Stimulated activated CD4-positive, alpha-beta T cell treated with anti-CD3 and anti-CD28 coated beads, Interleukin-15, amount 100 ng/mL, for 24 hours (primary cell): ENCODE measurements at places on chromosomes 5 and 9.

DNA sequence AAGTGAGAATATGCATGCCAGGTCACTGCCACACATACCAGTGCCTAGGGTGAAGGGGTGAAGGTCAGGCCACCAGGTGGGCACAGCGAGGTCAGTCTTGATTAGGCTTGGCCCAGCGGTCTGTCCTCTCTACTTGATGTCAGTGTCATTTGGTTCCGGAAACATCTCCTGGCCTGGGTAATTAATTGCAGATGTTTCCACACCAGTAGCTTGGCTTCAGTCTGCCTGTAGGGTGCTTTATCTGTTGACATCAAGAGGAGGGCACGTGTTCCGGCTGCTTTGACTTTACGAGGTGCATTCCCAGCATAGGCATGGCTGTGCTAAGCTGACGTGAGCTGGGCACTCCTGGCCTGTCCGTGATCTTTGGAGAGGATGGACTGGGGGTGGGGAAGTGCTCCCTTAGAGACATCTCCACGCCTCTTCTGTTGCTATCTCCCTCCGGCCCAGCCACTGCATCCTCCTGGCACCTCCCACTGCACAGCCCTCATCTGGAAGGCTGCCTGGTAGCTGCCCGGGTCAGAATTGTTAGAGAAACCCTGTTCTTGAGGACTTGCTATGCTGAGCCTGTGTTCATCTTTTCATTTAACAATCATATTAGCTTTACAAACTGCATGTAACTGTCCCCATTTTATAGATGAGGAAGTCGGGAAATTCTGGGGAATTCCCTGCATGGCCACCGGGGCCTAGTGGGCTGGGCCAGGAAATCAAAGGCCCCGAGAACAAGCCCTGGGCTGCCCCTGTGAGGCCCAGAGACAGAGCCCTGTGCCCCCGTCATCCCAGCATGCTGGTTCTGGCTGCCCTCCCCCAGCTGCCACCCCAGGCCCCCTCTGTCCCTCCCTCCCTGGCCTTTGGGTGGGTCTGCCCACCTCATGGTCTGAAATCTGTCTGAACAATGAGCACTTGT is 29.1 kb downstream of the JADE2 start:
- DNase-seq, result peak; percentile 70

GRCh38 chr9:106866243-106866642 is 3.3 kb downstream of the ZNF462 start:
- no peak for DNase-seq

DNA sequence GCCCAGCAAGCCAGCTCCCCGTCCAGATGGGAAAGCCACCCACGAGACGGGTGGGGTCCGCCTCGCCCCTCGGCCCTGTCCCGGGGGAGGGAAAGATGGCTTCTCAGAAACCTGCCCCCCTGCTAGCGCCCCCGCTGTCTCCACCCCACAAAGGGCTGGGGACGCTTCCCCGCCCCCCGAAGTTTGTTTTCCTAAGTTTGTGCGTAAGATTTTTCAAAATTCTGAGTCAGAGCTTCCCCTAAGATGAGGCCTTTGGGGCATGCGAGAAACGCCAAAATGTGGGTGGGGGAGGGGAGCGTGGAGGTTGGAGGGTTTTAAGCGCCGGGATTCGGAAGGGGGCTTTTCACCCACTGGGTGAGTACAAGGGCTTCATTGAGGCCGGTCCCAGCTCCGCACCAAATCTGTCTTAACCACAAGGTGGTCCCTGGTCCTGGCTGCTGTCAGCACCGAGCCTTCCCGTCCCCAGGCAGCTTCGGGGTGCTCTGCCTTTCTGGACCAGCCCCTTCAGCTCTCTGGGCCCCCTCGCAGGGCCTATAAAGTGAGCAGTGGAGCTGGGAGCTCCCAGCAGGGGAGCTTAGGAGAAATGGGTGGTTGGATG is 32.3 kb downstream of the PRRX2 start:
- DNase-seq, result peak; percentile 72

- DNase-seq, result no peak
These were observed 81.9 kb downstream of the RMI1 start for GRCh38 chr9:84062538-84062937.

DNA sequence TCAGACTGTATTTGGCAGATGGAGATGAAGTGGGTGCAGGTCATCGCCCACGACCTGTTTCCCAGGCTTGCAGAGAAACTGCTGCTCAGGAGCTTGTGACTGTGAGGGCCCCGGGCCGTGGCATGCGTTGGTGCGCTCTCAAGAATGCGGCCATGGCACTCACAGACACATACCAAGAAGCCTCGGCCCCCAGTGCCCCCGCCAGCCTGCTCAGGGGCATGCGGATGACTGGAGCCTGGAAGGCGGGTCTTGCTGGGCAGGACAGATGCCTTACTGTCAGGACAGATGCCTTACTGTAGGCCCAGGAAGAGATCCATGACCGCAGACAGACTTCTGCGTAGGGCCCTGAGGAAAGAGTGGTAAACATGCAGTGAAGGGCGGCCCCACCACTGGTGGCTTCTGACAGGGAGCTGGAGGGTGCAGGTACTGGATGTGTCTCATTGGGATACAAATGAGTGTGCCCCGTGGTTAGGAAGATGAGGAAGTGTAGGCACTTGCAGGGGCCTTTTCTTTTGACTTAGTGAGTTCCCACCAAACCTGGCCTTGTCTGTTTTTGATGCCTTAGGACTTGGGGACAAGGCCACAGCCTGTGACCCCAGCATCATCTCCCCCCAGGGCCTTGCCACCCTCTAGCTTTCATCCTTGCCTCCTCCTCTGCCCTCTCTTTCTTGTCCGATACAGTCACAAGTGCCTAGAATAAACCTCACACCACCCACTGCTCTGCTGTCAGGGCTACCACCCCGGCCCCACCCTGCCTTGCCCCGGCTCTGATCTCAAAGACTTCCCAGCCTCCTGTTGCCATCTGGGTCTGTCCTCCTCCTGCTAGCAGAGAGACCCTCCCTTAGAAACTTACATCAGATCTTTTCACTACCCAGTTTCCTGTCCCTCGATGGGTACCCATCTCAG is 68.8 kb upstream of the ABL1 start:
- no peak for DNase-seq

- DNase-seq, result no peak
These were observed 38.9 kb downstream of the ACO1 start for GRCh38 chr9:32423371-32423770.

GRCh38 chr5:42807722-42808447 is 3.8 kb downstream of the SELENOP start:
- DNase-seq, result no peak

DNA sequence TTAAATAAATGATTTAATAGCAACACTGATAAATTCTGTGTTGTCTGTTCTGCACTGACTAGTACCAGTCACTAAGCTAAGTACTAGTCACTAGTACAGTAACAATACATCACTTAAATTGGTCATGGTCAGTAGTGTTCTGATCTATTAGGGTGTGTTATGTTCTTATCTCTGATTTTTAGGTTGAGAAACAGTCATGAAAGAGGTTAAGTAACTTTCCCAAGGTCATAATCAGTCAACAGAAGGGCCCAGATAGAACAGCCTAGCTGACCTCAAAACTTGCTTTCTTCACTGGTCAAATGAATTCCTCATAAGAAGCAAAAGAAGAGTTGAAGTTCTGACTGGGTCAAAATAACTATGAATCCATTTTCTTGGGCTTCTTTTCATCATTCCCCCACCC is 1492.7 kb downstream of the MAT2B start:
- no peak for DNase-seq

DNA sequence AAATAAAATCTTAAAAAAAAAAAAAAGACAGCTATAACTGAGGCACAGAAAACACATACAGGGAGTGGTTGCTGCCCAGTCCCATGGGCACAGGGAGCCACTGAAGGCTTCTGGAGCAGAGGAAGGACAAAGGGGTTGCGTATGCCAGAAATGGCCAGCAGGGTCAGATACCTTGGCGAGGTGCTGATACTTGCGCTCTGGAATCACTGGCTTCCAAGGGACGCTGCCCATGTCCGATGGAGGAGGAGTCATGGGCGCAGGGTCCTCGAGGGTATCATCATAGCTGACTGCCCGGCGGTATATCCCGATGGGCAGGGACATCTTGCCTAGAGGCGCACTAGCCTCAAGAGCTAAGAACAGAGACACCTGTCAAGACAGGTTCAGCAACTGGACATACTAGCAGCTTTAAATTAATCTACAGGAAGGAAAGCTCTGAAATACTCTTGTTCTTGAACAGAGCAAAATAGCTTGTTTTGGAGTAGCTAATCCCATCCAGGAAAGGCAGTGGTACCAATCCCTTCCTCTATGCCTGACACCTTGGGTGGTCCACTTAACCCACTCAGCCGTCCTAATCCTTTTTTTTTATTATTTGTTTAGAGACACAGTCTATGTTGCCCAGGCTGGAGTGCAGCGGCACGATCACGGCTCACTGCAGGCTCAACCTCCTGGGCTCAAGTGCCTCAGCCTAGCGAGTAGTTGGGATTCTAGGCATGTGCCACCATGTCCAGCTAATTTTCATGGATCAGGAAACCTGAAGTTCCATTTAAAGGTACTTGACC is 6.0 kb downstream of the KIAA1191 start:
- no peak for DNase-seq

DNA sequence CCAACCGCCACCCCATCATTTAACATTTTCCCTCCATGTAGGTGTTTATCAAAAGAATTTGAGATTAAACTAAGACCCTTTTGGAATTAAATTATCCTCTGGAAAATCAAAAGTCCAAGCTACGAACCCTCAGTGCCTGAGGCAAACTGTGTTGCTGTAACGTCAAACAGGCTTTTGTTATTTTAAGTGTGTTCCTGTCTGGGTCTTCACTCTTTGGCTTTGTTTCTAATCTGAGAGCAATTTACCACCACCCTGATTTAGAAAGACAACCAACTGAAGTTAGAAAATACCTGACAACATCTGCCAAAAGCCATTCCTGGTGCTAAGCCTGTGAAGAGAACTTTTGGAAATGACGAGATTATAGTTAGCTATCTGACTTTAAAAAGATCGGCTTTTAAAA is 199.9 kb downstream of the DIRAS2 start:
- no peak for DNase-seq

DNA sequence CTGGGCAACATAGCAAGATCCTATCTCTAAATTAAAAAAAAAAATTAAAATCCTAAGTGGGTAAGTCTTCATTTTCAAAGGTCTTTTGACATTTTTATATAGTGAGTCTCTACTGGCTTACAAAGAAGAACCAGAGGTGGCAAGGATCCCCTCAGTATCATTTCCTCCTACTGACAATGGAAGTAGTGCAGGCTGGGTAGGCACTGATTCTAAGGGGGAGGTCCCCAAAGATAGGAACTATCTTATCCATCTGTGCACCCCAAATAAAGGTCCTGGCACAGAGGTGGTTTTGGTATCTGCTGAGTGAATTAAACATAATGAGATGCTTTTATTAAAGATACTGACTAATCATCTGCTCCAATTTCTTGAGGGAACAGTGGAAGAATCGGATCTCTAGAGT is 4.2 kb downstream of the FAM193B start:
- no peak for DNase-seq

GRCh38 chr5:76468635-76469425 is 65.7 kb downstream of the IQGAP2 start:
- DNase-seq, result no peak

DNA sequence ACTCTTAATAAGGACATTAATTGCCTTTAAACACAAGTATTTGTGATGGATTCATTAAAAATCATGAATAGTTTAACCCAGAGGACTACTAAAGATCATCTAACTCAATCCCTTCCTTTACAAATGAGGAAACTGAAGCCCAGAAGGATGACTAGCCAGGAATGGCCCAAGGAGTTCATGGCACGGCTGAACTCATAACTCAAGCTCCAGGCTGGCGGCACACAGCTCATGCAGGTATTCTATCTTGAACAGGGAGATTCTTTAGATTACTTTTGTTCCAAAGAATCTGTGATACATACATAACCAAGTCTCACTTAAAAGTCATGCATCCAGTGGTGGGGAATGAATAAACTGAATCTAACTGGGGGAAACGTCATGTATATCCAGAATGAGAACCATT is 495.5 kb downstream of the ACTL7B start:
- no peak for DNase-seq
